ENCODE measurements at places on chromosomes 3 and 15.

GRCh38 chr3:23648326-23648995 is 157.3 kb upstream of the UBE2E1 start:
- no peak for DNase-seq

DNA sequence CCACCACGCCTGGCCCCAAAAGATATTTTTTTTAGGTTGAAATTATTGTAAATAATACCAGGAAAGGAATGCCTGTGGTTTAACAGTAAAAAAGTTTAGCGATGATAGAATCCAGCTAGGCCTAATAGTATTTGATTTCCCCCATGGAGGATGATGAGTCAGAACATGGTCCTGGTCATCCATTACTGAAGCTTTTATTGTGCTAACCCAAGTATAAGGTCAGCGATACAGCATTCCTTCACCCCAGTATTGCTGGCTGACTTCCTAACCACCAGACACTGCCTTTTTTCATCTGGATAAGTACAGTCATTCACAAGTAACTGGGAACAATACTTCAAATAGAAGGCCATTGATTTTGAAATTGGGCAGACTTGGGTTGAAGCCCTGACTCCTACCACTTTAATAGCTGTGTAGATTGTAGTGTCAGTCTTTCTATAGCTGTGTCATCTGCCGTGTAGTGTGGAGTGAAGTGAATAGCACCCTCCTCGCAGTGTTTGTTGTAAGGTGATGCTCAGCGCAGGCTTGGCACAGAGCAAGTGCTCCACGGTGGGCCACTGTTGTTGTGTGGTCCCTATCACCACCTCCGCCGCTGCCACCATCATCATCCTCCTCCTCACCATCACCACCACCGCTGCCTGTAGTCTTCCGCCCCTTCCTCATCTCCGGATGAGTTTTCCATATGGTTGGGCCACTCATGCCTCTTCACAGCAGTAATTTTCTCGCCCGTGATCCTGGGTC is 436.0 kb upstream of the TPM1 start:
- no peak for DNase-seq

DNA sequence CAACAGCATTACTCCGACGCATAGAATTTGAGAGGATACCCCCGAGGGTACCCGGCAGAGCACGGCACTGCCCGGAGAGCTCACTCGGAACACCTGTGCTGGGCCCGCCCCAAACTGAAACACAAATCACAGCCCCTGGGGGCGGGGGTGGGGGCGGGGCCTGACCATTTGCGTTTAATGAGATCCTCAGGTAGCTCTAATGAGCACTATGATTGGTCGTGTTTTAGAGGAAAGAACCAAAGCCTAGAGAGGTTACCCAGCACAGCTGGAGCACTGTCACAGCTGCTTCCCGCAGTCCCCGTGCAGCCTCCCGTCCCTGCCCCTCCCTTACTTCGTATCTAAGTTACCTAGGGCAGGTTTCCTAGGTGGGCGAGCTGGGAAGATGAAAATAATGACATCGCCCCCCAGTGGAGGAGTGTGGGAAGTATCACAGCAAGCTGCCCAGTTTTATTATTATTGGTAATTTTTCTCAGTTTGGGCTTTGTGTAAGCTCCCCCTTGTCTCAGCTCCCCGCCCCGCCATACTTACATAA is 187.1 kb downstream of the PDE8A start:
- DNase-seq = peak; percentile 24

GRCh38 chr15:97909291-97909891 is 51.1 kb upstream of the ARRDC4 start:
- DNase-seq = peak; percentile 3

Data from NCI-H1436 (cell line).